ENCODE measurements at places on chromosomes 4 and X. TPM values are rescaled to one million over a fixed set of nuclear protein-coding genes. Genes with fewer than 3 reads are reported as not detected.

DNA sequence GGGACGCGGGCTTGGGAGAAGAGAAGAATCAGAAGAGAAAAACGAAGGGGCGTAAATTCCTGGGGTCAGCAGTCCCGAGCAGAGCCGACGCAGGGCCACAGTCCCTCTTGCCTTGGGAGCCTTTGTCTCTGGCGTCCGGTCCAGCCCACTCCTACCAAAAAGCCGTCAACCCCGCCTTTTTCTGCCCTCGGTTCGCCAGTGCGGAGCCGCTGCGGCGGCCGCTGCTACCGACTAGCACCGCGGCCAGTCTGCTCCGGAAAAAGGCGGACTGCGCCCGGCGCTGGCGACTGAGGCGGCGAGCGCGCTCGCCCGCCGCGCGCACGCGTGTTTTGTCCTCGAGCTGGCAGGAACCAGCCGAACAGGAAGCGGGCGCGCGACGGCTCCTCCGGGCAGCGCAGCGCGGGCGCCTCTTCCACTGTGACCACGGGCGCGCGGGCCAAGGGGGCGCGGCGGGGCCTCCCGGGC is 502 bp downstream of the HNRNPDL start:
- no peak for DNase-seq

DNA sequence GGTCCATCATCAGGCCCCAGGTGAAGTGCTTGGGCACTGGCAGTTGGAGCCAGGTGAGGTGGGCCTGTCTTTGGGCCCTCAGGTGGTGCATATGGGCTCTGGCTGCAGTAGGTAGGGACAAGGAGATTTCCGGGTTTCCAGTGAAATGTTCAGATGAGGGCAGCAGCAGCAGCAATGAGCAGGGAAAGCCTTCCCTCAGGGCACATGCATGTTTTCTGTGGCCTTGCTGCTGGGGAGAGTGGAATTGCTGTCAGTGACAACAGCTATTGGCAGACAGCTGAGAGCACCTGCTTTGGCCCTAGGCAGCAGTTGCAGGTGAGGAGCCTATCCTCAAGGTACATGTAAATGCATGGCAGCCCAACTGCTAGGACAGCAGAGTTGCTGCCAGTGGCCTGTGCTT is 58.9 kb upstream of the QRFPR start:
- no peak for DNase-seq

Gene NIPAL1
- polyA plus RNA-seq: 11.0 TPM

DNA sequence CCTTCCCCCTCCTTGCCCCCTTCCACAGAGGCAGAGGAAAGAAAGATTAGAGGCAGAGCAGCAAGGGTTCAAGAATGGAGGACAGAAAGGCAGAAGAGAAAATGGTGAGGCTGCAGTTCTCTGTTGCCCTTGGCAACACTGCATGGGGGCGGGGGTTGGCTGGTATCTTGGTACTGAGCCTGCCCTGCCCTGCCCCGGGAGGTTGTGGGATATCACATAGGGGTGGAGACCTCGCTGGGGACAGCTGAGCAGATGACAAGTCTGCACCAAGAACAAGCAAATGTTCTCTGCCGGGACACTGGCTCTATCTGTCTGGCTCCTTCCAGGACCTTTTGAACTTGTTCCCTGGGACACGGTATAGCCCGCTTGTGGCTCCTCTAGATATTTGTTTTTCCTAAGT is 39.8 kb downstream of the NHS start:
- DNase-seq: no peak

GRCh38 chr4:76197031-76197743 is 16.4 kb downstream of the SCARB2 start:
- DNase-seq: no peak
